Adipose tissue (tissue), 3 donors: ENCODE measurements at places on chromosomes 7 and 10. TPM values are rescaled to one million over a fixed set of nuclear protein-coding genes. Genes with fewer than 3 reads are reported as not detected.

The AKR1E2 gene
- polyA plus RNA-seq, result 2.9 TPM

The SLC29A4 gene
- 8.0 TPM for polyA plus RNA-seq

The TMEM176B gene
- 9.1 TPM for polyA plus RNA-seq

The ACSL5 gene
- 15.0 TPM for polyA plus RNA-seq

The OR6V1 gene
- polyA plus RNA-seq, result not detected
